ENCODE measurements at places on chromosomes 1 and 21.

DNA sequence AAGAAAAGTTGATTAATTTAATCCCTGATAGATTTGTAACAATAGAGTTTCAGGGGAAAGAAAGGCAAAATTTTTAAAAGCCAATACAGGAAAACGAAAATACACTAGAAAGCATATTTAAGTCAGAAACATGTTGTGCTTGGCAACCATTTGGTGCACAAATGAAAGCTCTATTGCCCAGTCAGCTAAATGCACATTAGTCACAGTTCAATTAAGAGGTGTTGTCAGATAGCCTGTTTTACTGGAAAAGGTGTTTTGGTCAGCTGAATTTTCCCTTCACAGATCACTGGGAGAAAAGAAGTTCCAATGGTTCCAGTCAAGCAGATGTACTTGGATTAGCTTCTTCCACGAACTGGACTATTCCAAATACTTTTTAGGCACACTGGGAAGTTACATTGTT is 25.4 kb downstream of the RGS4 start:
- no peak for DNase-seq

DNA sequence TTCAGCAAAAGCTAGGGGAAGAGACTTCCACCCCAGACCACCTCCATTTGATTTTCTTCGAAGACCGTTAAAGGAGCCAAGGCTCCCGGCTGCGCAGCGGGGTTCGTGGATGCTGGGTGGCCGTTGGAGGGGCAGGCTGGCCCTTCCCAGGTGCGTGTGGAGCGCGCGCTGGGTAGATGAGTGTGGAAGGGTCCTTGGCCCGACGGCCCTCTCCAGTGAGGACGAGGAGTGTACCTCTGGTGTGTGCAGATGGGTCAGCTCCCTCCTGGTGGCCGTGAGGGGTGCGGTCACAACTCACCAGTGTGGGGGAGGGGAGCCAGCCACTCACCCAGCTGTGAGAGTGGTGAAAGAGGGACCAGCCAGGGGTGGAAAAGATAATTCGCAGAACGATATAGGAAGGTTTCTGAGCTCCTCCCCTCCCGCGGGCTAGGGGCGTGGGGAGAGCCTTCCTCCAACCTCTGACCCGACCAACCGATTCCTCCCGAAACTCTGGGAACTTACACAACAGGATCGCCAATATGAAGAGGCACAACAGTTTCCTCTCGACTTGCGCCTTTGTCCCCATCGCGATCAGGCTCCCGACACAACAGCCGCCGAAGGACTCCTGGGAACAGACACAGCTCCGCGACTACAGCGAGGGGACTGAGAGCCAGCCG is at the start of gene F11R:
F11R (minus strand) TSS at position 644 of the 656 bp plus-strand sequence; CDS start at position 565, 79 bp downstream.
- no peak for DNase-seq

GRCh38 chr1:202038688-202039346 is 28.4 kb downstream of the ELF3 start:
- no peak for DNase-seq

- no peak for DNase-seq
Measured at GRCh38 chr1:219324629-219325367, 151.1 kb downstream of the LYPLAL1 start.

GRCh38 chr1:20366056-20366462 is 75.4 kb downstream of the VWA5B1 start:
- no peak for DNase-seq

GRCh38 chr1:35557118-35557610 is at the start of gene KIAA0319L:
KIAA0319L (minus strand) TSS chr1:35557403; CDS start chr1:35554491, 2,912 bp downstream.
- DNase-seq, result peak; percentile 54

GRCh38 chr1:228544921-228545591 is 57.9 kb downstream of the RNF187 start:
- DNase-seq, result no peak

DNA sequence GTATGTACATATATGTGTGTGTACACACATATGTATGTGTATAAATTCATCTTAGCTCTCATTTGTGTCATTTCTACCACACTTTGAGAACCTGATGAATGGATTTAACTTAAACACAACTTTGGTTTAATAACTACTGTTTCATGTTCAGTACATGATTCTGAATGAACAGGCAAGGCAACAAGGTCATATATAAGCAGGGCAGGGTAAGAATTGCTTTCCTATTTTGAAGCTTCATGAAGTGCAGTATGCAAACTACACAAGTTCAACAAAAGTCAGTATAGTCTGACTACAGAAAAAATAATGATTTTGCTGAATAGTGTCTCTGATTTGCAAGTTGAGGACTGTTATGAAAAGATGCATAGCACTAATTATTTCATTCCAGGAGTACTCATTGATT is 127.6 kb downstream of the KCNK2 start:
- no peak for DNase-seq

GRCh38 chr1:200999667-201000066 is 23.8 kb downstream of the KIF21B start:
- no peak for DNase-seq

- DNase-seq, result no peak
Measured at GRCh38 chr1:89728381-89728780, 92.5 kb upstream of the LRRC8D start.

DNA sequence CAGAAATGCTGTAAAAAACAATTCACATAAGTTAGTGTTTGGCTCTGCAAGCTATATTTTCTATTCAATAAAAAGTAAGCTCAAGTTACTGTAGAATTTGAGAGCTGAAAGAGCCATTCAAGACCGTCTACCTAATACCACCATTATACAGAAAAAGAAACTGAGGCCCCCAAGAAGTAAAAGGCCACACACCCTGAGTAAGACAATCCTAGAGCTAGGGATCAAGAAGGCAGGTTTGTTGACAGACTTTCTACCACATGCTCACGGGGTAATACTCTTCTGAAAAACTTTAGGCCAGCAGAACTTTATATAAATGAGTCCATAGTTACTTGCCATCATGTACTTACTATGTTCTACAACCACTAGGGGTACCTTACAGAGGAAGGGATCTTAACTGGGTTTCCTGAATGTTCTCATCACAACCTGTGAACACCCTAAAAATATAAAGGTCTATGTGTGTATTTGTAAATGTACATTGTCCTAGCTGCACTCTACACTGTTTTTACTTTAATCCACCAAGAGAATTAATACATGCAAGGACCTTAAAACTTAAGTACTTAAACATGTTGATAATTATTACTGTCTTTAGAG is 2.7 kb downstream of the PSMG1 start:
- no peak for DNase-seq

GRCh38 chr1:110756506-110756905 is 81.8 kb upstream of the KCNA3 start:
- DNase-seq, result no peak

DNA sequence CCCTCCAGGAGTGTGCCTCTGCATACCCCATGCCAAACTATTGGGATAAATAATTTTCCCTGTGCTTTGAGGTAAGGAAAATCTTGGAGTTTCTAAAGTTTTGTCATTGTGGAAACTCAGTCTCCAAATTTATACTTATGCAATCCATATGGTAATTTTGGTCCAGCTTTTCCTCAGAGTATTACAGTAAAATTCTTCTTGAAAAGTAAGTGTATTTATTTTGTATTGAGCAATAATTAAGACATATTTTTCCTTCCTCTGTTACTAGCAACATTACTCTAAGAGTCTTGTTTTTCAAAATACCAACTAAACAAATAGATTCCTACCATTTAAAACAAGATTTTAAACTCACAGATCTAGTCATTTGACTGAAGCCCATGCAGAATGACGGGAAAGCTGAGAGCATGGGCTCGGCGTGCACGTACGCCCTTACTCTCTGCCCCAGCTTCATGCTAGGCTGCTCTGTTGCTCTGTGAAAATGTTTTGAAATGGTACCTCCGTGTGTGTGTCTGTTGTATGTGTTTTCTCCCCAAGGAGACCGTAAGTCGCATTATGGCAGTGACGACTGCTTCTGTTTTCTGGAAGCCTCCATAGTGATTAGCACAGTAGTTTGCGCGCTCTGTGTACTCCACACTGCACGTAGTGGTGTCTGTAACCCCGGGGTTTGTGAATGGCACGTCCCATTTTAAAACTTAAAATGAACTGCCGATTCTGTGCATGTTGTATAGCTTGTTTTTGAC is 165.3 kb downstream of the SDCCAG8 start:
- DNase-seq, result no peak

GRCh38 chr1:232911027-232911599 is 39.3 kb upstream of the NTPCR start:
- no peak for DNase-seq

DNA sequence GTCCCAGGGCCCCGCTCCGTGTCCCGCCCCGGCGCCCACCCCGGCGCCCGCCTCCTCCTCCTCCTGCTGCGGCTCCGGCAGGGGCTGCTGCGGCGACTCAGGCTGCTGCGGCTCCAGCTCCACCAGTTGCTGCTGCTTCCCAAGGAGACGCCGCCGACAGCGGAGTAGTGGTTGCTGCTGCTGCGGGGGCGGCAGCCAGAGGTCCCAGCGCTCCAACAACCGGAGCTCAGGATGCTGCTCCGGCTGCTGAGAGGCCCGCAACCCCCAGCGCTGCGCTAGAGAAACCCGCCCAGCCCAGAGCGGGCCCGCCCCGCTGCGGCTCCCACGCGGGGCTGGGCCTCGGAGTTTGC is 1.1 kb downstream of the CRCT1 start:
- no peak for DNase-seq

- no peak for DNase-seq
Measured at GRCh38 chr1:178690496-178690895, 34.5 kb upstream of the RALGPS2 start.
